Hematopoietic multipotent progenitor cell treated with erythropoietin and hydrocortisone succinate and interleukin-3 and kit ligand, for 6 days (in vitro differentiated cells): ENCODE measurements at places on chromosomes 16 and 17.

GRCh38 chr16:83402967-83403366 lies 404.8 kb upstream of the HSBP1 start:
- DNase-seq = no peak

- peak; percentile 96 for DNase-seq
Observed at GRCh38 chr16:17382514-17382913, 88.2 kb downstream of the XYLT1 start.

DNA sequence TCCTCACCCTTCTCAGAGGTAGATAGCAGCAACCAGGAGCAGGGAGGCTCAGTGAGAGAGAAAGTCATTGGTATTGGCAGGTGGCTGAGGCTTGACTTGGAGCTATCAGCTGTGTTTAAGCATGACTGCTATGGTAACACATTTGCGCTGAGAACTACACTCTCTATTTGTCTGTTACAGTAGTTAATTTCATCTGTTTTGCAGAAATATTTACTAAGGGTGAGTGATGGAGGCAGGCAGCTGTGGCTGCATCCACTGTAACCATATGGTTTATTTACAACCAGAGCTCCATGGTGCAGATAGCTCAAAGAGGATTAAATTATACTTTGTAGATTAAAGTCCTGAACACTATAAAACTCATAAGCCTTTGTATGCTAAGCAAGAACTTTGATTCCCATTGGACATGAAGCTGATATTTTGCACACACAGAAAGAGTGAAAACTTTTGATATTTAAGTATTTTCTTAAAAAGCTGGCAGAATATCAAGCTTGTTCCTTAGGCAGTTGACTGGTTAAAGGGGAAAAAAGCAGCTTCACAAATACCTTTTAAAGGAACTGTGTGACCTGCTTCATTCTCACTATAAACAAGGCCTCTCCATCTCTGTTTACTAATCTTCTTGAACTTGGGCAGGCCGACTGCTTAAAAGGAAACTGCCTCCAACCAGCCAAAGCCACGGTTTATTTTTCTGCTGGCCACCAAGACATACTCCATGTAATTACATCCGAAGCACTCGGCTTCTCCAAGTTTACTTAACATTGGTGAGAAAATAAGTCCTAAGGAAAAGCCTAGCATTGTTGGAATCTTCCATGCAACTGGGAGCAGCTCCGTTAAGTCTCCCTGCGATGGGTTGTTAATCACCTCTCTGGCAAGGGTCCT lies 299.8 kb upstream of the ZFHX3 start:
- DNase-seq = no peak

DNA sequence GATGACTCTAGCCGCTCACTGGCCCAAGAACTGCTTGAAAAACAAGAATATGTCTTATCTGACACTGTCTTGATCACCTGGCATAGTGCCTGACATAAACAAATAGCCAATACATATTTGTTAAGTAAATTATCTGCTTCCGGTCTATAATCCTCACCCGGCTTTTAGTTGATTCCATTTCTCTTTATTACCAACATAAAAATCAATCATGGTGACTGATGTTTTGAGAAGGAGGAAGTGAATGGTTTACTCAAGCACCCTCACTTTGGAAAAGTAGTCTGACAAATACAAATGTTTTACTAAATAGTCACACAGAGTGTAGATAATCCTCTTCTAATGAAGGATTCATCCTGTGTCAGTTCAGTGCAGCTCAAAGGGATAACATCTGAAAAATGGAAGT lies 47.0 kb downstream of the SKAP1 start:
- no peak for DNase-seq

DNA sequence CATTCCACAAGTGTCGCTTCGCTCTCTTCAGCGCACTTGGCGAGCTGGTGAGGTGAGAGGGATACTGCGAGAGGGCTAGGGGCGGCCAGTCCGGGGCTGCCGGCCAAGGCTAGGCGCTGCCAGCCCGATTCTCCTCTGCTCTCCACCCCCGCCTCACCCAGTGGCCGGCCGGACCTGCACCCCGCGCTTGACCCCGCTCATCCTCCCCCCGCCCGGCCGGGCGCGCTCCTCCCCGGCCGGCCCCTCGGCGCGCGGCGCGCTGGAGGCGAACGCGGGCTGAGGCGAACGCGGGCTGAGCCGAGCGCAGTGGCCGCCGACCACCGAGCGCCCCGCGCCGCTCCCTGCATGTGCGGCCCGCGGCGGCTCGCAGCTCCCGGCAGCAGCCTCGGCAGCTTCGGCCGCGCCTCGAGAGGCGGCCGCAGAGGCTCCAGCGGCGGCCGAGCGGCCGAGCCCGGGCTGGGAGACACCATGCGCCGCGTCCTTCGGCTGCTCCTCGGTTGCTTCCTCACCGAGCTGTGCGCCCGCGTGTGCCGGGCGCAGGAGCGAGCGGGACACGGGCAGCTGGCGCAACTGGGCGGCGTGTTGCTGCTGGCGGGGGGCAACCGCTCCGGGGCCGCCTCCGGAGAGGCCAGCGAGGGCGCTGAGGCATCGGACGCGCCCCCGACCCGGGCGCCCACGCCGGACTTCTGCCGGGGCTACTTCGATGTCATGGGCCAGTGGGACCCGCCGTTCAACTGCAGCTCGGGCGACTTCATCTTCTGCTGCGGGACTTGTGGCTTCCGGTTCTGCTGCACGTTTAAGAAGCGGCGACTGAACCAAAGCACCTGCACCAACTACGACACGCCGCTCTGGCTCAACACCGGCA lies at the start of gene SHISA9:
Gene SHISA9 (plus strand): TSS at position 2 of the 865 bp plus-strand sequence.
- DNase-seq = no peak

DNA sequence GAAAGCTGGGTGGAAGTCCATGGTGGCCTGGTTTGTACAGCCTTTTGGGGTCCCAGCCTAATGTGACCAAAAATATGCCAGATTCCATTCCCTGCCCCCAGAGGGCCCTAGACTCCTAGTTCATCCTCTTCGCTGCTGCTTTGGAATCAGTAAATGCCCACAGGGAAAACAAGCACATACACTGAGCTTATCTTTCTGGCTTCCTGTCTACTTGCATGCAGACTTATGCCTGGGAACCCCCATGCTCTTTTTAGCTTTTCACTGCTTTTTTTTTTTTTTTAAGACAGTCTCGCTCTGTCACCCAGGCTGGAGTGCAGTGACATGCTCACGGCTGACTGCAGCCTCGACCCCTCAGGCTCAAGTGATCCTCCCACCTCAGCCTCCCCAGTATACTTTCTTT lies 6.2 kb upstream of the CD300LG start:
- peak; percentile 33 for DNase-seq

GRCh38 chr16:9772526-9773225 lies 409.6 kb downstream of the GRIN2A start:
- no peak for DNase-seq

DNA sequence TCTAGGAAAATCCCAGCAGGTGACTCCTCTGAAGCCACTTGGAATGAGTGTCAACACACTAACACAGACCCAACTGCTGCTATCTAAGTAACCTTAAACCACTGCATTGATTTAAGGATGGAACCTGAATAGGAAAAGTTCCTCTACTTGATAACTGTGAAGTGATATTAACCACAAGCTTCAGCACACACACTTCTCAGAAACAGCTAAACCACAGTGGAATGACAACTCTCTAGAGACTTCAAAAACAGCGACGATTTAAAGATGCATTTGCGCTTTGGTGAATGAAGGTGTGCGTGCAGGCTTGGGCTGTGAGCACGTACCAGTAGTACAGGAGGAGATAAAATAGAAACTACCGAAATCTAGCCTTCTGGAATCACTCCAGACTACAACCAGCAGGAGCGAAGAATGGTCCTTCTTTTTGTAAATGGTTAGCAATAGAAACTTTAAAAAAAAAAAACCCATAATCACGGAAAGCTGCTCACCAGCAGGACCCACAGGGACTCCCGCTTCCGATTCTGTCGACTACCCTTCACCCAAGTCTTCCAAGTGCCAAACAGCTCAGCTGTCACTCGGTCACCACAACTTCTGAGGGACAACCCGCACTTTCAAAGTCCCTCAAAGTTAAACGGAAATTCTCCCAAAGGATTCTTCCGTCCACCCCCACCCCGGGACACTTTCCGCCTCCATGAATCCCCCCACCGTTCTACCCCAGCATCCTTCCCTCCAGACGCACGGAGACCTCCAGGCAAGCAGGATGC lies 137.7 kb upstream of the CORO6 start:
- DNase-seq = peak; percentile 50

- no peak for DNase-seq
Observed at GRCh38 chr17:28472871-28473497, 460 bp upstream of the SLC13A2 start.

DNA sequence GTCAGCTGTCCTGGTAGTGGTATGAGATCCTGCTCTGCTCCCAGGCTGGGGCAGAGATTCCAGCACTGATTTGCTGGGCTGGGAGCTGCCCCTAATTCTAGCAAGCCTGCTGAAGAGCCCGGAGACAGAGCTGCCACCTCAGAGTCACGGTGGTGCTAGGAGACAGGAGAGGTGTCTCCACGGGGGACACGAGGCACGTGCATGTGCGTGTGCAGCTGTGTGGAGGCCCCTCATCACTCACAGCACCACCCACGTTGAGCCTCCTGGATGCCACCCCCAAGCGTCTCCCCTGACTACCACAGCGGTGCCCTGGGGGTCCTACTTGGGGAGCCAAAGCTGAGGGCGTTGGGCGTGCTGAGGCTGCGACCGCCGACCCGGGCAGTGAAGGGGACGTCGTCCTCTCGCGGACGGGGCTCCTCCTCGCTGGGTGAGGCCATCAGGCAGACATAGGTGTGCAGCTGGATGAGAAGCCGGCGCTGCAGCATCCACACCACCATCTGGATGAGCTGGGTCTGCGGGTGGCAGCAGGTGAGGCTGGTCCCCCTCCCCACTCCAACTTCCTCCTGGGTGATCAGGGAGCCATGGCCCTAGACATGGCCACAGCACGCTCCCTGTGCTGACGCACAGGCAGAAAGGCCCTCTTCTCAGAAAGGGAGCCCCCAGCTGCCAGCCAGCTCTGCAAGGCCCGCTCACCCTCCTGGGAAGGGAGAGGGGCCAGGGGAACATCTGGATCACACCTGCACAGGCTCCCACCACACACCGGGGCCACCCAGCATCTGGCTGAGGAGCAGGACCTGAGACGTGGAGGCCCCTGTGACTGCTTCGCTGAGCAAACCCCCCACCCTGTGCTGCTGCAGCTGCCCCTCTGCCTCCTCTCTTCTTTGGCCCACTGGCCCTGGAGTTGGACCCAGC lies 11.6 kb downstream of the MPG start:
- DNase-seq = no peak

DNA sequence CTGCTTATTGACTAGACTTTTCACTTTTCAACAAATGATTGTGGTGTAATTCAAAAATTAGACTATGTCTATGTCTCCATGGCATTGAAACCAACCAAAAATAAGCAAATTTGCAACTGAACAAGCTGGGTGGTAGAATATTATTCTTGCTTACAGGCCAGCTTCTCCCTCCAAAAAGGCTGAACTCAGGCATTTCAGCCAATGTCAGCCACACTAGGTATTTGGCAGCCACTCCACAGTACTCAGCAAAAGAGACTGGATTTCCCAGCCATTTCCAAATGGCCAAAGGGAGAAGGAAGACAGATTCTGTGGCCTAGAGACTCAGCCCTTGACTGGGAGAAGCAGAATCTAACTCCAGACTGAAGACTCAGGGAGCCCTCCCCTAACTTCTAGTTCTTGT lies 121.8 kb upstream of the IRX5 start:
- no peak for DNase-seq

DNA sequence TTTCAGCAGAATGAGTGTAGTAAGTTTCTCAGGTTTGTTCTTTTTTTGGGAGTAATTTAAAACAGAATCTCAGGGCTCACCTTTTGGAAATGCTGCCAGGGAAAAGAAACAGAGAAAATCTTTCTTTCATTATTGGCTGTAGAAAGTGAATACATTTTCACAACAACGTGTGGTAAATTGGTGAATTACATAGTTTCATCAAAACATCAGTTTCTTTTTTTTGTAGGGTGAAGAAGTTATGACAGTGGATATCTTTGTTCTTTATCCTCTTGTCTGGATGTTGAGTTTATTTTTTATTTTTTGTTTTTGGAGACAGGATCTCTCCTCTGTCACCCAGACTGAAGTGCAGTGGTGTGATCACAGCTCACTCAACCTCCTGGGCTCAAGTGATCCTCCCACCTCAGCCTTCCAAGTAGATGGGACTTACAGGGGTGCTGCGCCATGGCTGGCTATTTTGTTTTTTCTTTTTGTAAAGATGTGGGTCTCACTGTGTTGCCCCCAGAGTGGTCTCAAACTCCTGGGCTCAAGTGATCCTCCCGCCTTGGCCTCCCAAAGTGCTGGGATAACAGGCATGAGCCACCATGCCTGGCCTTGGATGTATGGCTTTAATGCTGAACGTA lies 2.4 kb downstream of the ZNF267 start:
- no peak for DNase-seq

DNA sequence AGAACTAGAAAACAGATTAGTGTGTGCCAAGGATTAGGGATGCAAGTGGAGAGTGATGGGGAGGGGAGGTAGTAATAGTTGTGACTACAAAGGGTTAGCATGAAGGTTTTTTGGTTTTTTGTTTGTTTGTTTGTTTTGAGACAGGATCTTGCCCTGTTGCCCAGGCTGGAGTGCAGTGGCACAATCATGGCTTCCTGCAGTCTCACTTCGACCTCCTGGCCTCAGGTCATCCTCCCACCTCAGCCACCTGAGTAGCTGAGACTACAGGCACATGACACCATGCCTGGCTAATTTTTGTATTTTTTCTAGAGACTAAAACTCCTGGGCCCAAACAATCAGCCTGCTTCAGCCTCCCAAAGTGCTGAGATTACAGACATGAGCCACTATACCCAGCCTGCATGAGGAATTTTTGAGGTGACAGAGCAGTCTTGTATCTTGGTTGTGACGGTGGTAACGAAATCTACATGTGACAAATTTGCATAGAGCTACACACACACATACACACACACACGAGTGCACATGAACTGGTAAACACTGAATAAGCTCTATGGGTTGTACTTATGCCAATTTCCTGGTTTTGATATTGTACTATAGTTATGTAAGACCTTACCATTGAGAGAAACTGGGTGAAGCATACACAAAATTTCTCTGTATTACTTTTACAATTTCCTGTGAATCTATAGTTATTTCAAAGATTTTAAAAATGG lies 59.6 kb upstream of the TOM1L1 start:
- DNase-seq = no peak

DNA sequence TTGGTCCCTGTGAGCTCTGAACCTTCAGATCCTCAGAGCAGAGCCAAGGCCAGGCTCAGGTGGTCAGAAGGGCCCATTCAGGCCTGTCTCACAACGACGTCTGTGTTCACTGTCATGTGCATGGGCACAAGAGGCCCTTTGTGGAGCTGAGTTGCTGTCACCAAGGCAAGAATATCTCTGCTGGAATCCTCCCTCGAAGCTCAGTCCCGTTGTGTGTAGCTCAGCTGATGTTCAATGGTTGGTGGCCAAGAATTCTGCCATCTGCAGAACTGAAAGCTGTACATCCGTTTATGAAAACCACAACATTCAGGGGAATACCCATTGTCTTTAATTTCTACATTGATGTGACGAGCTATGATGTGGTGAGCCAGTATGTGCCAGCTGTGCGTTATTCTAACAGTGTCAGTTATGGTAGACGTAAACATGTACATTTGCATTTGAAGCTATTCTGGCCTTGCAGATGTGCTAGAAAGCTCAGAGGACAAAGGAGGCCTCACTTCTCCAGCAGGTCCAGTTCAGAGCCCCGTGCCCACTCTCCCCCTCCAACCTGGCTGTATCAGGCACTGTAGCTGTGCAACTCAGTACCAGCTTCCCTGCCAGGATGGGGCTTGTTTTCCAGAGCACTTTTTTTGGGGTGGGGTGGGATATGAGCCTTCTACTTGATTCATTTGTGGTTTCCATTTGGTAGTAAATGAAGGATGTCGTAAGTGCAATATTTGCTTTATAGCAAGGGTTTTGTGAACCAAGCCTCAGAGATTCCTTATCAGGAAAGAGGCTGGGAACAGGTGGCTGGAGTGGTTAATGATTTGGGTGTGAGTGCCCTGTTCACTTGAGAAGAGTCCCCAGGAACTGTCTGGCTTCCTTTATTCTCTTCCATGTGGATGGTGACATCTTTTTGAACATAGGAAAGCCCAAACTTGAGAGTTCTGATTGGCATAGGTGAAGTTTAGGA lies 56.1 kb downstream of the B9D1 start:
- peak; percentile 46 for DNase-seq
